Activated CD4-positive, alpha-beta T cell treated with anti-CD3 and anti-CD28 coated beads, Interleukin-2, amount 10 ng/mL, durations not matched to agents 7 days and 5 days (primary cell): ENCODE measurements at places on chromosomes 13 and 19.

GRCh38 chr13:39510316-39510695 lies 92.7 kb downstream of the LHFPL6 start:
- no peak for DNase-seq

- no peak for DNase-seq
Observed at GRCh38 chr13:81610644-81611043, 1269.7 kb upstream of the SPRY2 start.

DNA sequence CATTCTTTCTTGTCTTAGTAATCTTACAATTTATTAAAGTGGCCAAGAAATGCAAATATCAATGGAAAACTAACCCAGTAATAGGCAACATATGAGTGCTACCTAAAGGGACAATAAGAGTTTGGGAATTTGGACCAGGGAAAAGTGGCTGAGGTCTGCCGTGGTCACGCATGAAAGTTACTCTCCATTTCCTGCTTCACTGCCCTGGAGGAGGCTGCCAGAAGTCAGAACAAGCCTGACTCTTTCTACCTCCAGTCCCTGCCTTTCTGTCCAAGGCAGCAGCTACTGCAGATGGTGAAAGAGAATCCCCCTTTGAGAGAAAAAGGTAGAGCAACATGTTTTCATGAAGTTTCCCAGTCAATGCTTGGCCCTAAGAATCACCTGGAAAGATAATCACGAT lies 201.1 kb upstream of the ARGLU1 start:
- no peak for DNase-seq

GRCh38 chr13:114010401-114011101 lies 36.7 kb upstream of the C13orf46 start:
- DNase-seq, result peak; percentile 54

GRCh38 chr13:76948149-76948548 lies at the start of gene ACOD1:
Gene ACOD1 (plus strand): TSS chr13:76948511. CDS start chr13:76948559, 48 bp downstream.
- DNase-seq, result no peak

DNA sequence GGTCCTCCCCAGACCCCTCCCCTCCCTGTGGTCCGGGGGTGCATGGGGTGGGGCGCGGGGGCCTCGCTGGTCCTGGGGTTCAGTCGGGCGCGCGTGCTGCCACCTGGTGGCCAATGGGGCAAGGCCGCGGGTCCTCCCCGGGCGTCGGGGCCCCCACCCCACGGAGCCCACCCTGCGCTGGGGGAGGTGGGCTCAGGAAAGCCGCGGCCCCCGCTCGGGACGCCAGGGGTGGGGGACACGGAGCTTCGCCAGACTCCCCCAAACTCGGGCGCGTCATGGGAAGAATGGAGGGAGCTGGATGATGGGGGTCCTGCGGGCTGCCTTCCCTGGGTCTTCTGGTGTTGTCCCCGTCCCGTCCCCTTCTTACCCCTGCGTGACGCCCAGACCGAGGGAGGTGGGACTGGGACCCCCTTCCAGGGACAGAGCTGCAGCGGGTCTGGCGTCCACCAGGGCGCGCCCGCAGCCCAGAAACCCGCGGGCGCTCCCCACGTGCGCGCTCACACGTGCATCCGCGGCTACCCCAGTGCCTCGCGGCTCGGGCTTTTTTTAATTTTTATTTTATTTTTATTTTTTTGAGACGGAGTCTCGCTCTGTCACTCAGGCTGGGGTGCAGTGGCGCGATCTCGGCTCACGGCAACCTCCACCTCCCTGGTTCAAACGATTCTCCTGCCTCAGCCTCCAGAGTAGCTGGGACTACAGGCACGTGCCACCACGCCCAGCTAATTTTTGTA lies 19.8 kb upstream of the TCF3 start:
- DNase-seq, result peak; percentile 57

DNA sequence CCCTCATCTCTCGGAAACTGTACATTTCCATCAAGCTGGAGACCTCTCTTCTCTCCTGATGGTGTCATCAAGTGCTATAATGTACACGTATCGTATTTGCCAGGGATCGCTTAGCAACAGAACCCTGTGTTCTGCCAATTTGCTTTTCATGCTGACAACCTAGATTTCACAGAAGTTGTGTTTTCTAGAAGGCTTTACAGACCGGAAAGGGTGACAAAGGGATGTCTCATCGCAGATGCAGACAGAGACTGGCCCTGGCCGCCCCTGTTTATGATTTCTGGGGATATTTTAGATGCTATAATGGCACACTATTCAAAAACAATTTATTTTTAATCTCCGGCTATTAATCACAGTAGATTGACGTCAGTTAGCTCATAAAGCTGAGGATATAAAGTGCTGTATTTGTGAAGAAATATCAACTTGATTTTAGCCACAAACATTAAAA lies 291.4 kb downstream of the IRS2 start:
- no peak for DNase-seq

GRCh38 chr13:97866346-97866745 lies 87.1 kb upstream of the IPO5 start:
- no peak for DNase-seq

DNA sequence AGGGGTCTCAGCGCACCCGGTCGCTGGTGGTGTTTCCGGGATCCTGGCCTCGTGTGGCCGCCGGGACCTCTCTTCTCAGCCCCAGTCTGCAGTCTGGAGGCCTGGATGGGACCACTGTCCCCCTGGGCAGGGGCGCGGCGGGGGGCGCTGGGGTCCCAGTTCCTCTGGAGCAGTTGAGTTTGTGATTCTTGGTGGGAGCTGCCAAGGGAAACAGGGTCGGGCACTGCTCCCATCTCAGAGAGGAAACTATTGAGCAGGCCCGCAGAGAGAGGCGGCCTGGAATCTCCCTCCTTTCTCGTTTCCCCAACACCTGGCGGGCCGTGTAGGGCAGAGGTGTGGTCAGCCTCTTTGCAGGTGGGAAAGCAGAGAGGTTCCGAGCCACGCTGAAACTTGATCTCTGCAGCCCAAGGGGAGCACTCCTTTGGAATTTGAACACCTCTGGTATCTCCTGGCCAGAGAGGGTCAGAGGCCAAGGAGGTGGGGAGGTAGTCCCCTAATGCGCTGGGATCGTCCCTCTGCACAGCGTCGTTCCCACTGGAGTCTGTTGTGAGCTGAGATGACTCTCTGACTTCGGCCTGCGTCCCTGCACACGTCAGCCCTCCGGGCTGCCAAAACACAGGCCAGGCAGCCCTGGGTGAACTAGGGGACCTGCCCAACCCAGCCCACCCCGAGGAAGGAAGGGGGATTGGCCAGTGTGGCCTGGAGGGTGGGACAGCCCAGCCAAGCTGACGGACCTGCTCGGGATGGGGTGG lies 741 bp downstream of the PLEKHF1 start:
- DNase-seq, result no peak

DNA sequence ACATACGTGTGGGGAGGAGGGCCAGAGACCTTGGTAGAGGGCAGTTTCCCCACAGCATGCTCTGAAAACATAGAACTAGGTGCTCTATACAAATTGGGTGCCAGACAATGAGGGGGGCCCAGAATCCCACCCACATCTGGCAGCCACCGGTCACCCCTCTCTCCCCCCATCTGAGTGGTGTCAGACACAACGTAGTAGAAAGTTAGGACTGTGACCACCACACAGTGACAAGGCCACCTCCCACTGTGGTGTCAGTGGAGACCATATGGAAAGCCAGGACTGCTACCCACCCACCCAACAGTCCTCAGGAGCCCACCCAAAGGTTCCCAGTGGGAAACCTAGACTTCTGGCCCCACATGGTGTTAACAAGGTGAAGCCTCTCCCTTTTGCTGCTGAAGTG lies 2.1 kb upstream of the ATP4B start:
- DNase-seq, result no peak

- no peak for DNase-seq
Observed at GRCh38 chr13:43787997-43788396, 1.2 kb upstream of the ENOX1 start.

- no peak for DNase-seq
Observed at GRCh38 chr19:10305139-10305806, 4.3 kb downstream of the ZGLP1 start.

DNA sequence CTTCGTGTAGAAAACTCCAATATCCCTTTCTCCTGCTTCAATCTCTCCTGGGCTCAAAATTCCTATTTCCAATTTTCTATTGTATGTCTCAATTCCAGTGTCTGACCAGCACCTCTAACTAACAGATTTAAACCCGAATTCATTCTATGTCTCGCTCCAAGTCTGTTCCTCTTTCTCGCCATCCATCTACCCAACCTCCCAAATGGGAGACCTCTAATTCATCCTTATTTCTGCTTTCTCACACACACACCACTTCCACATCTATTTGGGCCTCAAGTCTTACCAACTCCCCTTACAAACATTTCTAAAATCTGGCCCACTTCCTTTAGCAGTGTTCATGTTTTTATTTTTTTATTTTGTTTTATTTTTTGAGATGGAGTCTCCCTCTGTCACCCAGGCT lies 53.3 kb downstream of the MBD3L2B start:
- DNase-seq, result no peak

GRCh38 chr19:6570764-6571163 lies 20.2 kb downstream of the CD70 start:
- no peak for DNase-seq

DNA sequence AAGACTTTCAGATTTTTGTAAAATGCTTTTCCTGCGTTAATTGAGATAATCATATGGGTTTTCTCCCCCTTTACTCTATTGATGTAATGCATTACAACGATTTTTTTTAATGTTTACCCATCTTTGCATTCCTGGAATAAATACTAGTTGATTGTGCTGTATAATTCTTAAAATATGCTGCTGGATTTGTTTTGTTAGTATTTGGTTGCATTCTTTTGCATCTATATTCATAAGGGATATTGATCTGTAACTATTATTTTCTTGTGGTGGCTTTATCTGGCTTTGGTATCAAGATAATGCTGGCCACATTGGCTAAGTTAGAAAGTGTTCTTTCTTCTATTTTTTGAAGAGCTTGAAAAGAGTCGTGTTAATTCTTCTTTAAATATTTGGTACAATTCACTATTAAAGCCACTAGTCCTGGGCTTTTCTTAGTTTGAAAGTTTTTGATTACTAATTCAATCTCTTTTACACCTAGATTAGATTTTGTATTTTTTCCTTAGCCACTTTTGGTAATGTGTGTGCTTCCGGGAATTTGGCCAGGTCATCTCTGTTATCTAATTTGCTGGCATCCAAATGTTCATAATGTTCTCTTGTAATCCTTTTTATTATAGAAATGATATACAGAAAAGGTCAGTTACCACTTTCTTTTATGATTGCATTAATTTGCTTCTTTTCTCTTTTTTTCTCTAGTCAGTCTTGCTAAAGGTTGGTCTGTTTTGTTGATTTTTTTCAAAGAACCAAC lies 29.8 kb downstream of the KL start:
- no peak for DNase-seq

DNA sequence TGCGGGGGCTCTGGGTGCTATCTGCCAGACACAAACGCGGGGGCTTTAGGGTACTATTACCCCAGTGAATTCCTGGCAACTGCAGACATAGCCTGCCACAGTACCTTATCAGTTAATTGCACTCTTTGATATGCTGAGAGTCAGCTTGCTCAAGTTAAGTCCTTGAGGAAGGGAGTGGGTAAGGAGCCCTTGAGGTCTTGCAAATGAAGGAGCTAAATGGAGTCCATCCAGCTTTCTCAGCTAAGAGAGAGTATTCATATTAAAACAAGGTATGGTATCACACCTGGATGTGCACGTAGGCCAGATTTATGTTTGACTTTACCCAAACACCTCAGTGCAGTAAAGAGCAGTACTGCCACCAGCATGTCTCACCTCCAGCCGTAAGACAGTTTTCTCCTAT lies 11.5 kb upstream of the ZNF606 start:
- no peak for DNase-seq

DNA sequence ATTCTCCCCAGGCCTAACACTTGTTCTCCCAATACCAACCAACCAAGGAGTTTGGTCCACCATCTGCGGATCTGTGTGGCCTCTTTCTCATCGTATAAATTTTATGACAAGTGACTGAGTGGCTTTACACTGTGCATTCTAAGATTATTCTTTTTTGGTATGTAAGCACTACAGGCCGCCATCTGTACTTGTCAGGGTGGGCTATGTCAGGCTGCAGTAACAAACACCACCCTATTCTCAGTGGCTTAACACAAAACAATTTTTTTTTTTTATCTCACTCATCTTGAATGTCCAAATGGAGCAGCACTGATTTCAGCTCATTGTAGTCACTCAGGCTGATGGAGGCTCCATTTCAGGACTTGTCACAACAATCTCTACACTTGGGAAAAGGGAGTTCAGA lies 412.7 kb upstream of the MIR17HG start:
- DNase-seq, result no peak

GRCh38 chr13:99225078-99225477 lies 24.4 kb downstream of the UBAC2 start:
- no peak for DNase-seq

DNA sequence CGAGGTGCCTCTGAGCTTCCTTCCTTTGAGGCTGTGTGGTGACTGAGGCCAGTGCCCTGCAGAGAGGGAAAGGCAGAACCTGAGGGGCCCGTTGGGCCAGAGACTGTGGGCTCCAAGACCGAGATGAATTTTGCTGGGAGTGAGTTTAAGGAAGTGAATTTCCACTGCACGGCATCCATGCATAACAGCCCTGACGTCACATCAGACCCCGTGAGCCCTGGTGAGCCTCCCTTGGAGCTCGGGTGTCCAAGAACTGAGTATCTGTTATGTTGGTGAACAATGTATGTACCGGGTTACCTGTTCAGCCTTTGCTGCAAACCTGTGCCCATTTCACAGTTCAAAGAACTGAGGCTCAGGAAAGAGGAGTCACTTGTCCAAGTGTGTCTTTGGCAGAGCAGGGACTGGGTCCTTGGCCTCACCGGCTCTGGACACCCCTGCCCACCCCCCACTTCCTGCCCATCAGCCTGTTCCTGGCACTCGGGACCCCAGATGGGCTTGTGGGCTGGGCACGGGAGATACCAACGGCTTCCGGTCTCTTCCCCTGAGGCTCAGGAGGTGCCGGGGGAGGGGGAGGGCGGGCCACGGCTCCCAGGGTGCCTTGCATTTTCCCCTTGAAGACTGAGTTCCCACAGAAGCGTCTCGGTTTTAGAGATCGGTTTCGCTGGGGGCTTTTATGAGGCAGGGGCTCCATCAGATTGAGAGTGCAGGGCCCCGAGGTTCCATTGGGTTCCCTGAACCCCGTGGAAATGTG lies 33.7 kb downstream of the NFILZ start:
- peak; percentile 61 for DNase-seq

GRCh38 chr19:7318176-7318575 lies 24.0 kb upstream of the INSR start:
- no peak for DNase-seq

GRCh38 chr19:49950590-49950948 lies 10.4 kb downstream of the SIGLEC11 start:
- DNase-seq, result no peak

GRCh38 chr13:43057653-43058317 lies 34.4 kb downstream of the DNAJC15 start:
- peak; percentile 21 for DNase-seq

GRCh38 chr13:33150126-33150525 lies 133.9 kb downstream of the KL start:
- no peak for DNase-seq

GRCh38 chr13:113595131-113595530 lies 10.6 kb downstream of the TFDP1 start:
- DNase-seq, result no peak
